ENCODE measurements at places on chromosomes 7 and 10.

- DNase-seq: no peak
These were observed 87.9 kb downstream of the TPK1 start for GRCh38 chr7:144747936-144748335.

DNA sequence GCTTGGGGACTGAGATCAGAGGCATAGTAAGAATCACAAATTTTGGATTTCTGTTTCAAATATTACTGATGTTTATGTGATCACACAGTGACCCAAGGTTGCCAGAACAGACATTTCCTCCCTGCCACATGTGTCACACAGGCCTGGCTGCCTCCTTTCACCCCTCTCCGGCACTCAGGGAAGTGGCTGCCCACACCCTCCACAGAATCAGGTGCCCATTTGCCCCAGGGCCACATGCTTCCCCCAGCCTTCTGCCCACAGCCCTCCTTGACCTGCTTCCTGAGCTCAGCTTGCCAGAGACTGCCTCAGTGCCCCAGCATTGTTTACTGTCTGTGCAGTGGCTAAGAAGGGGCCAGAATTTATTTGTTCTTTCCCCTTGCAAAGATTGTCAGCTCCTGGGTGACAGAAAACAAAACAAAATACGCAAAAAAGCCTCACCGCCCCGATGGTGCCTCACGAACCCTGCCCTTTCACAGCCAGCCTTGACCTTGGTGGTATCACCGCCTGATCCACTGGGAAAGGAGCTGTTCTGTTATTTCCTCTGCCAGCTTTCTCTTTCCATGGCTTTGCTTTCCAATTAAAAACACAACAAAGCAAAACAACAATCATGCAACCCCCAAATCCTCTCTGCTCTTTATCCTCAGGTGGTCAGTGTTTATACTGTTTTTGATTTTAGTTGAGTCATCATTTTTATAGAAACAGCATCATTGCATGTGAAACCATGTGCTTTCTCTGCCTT, 52.8 kb downstream of the CHN2 start:
- no peak for DNase-seq

- DNase-seq: no peak
These were observed 2.9 kb upstream of the ADAM8 start for GRCh38 chr10:133279326-133280226.

GRCh38 chr10:7634142-7634894, 32.4 kb downstream of the ITIH5 start:
- DNase-seq: no peak

GRCh38 chr7:147513451-147513850, 1077.1 kb upstream of the C7orf33 start:
- no peak for DNase-seq

- DNase-seq: no peak
These were observed 5.0 kb downstream of the MYO1G start for GRCh38 chr7:44973610-44974401.

GRCh38 chr10:95569368-95569767, 8.2 kb upstream of the SORBS1 start:
- DNase-seq: no peak

- no peak for DNase-seq
These were observed 58.6 kb downstream of the ZMIZ1 start for GRCh38 chr10:79127151-79127961.
